ENCODE measurements at places on chromosomes 6 and 20.

- no peak for DNase-seq
Measured at GRCh38 chr6:32234934-32235333, 11.1 kb upstream of the NOTCH4 start.

DNA sequence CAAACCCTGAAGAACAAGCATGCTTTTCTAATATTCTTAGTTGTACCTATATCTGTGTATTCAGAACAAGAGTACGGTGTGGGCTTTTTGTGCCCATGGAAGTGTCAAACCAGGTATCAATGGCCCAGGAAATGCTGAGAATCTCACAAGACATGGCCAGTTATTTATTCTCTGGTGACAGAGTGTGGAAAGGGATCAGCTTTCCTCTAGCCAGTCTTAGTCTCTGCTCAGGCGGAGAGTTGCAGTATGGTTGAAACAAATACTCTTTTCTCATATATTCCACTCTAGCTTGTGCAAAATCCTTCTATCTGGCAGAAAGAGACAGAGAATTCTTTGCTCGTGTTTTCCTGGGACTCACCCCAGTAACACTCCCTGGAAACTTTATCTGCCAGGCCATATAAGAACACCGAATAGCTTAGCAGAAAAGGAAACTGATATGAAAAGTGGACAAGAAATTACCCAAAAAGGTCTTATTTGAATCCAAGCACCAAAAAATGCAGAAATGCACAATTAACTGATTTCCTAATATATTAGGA lies 173.3 kb upstream of the RSPO3 start:
- no peak for DNase-seq

DNA sequence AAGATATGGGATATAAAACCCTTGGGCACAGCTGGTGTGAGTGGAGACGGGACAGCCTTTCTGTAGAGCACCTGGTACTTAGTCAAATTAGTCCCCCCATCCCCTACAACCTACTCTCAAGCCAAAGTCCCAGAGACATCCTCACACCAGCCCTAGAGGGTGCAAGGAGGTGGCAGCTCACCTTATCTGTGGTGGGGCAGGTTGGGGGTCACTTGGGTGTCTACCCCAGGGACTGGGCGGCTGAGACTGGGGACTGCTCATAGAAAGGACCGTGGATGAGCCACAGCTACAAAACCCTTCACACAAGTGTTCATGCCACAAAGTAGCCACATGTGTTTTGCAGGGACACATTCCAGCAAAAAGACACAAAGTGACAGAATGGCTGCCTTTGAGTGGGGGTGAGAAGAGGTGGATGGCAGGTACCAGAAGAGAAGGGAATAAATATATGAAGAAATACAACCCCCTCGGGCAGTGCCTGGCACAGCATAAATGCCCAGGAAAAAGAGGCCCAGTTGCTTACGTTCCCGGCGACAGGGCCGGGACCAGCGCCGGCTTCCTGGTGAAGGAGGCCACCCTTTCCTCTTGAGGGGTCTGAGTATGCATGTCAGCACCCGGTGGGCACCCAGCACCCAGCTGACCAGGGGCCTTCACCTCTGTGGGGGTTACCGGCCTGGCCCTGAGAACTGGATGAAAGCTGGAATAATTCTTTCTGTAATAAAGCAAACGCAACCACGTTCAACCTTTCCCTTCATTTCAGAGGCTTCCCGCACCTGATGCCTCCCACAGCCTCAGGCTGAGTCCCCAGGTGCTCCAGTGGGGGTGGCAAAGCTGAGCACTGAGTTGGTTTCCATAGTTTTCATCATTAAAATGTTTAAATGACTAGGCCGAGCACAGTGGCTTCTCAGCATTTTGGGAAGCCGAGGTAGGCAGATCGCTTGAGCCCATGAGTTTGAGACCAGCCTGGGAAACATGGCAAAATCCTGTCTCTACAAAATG lies 14.4 kb upstream of the CEBPB start:
- no peak for DNase-seq

GRCh38 chr6:107543088-107543487 lies 53.2 kb downstream of the SOBP start:
- peak; percentile 52 for DNase-seq

- DNase-seq, result no peak
Measured at GRCh38 chr6:32405656-32406055, 1.3 kb downstream of the BTNL2 start.

GRCh38 chr6:115976321-115976870 lies 84.3 kb downstream of the FRK start:
- no peak for DNase-seq

- no peak for DNase-seq
Measured at GRCh38 chr6:2477666-2478065, 232.3 kb upstream of the GMDS start.

GRCh38 chr6:15077006-15077405 lies 168.9 kb upstream of the JARID2 start:
- no peak for DNase-seq

DNA sequence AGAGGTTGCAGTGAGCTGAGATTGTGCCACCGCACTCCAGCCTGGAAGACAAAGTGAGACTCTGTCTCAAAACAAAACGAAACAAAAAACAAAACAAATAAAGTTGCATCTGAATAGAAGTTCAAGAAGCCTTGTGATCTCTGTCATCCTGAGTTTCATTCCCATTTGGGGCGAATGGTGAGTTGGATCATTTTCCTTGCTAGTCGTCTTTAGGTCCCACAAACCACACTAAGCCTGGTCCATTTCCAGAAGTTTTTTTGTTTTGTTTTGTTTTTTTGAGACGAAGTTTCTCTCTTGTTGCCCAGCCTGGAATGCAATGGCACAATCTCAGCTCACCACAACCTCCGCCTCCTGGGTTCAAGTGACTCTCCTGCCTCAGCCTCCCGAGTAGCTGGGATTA lies 33.8 kb downstream of the ZNF217 start:
- DNase-seq, result no peak

Measured in tongue (tissue), 3 donors.